ENCODE measurements at places on chromosomes 12 and 14.

- H3K27me3 ChIP-seq, result no peaks in the 10 kb centered on the region
- no peaks in the 10 kb centered on the region for H3K4me1 ChIP-seq
- no peak overlapping the region for H3K4me3 ChIP-seq
- H3K36me3 ChIP-seq, result no peaks in the 10 kb centered on the region
- no peak overlapping the region for H3K27ac ChIP-seq
- no peak for DNase-seq
Measured at GRCh38 chr14:42013559-42013958, 406.9 kb downstream of the LRFN5 start.

- H3K27ac ChIP-seq, result no peak overlapping the region
- DNase-seq, result no peak
- peaks cover 5% of the 10 kb centered on the region for H3K4me1 ChIP-seq
- H3K27me3 ChIP-seq, result no peaks in the 10 kb centered on the region
Measured at GRCh38 chr12:113186666-113187325, 1.3 kb downstream of the RITA1 start.

DNA sequence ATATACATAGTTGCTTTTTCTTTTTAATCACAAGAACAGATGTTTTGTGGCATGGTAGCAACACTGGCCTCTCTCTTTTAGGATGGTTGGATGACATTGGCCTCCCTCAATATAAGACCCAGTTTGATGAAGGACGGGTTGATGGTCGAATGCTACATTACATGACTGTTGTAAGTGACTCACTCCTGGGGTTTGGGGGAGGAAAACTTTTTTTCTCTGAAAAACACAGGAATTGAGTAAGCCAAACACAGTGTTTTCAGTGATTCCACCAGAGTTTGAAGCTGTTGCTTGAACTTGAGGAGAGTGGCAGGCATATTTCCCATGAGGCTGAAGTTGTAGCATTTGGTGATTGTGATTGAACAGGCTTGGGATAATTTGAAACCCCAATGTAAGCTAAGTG lies 13.7 kb upstream of the REP15 start:
- H3K36me3 ChIP-seq, result no peaks in the 10 kb centered on the region
- no peak overlapping the region for H3K27ac ChIP-seq
- no peak overlapping the region for H3K4me3 ChIP-seq
- no peak for DNase-seq

DNA sequence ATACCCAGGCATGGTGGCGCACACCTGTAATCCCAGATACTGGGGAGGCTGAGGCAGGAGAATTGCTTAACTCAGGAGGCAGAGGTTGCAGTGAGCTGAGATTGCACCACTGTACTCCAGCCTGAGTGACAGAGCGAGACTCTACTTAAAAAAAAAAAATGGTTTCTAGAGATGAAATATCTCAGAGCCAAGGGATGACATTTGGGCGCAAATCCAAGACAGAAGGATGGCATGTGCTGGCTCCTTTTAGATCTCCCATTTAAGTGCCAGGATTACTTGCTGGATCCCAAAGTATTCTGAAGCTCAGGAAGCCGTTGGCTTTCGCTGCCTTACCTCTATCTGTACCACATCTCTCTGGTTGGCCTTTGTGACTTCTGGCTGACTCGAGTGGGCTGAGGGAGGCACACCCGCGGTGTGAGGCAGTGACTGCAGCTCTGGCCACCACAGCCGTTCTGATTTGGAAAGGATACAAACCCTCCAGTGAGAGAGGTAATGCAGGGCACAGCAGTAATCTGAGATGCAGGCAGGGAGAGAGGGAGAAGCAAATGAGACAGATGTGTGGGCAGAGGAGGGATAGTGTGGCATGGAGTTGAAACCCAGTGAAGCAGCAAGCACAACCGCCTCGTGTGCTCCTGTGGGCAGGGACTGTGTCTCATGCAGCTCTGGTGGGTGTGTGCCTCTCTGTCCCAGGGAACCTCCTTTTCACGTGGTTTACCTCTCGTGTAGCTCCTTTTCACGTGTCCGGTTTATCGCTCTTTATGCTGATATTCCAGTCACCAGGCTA lies 4.9 kb downstream of the B4GALNT3 start:
- no peak overlapping the region for H3K4me3 ChIP-seq
- no peaks in the 10 kb centered on the region for H3K4me1 ChIP-seq
- DNase-seq, result no peak

GRCh38 chr12:110004598-110004997 lies 5.4 kb downstream of the ANKRD13A start:
- 0 out of 2 replicates have a peak overlapping the region, but pooled peaks have one; percentile 34 for H3K4me3 ChIP-seq
- no peaks in the 10 kb centered on the region for H3K27me3 ChIP-seq
- 0 out of 2 replicates have a peak, but pooled peaks cover 3% of the 10 kb centered on the region for H3K4me1 ChIP-seq
- peak; percentile 21 for DNase-seq

DNA sequence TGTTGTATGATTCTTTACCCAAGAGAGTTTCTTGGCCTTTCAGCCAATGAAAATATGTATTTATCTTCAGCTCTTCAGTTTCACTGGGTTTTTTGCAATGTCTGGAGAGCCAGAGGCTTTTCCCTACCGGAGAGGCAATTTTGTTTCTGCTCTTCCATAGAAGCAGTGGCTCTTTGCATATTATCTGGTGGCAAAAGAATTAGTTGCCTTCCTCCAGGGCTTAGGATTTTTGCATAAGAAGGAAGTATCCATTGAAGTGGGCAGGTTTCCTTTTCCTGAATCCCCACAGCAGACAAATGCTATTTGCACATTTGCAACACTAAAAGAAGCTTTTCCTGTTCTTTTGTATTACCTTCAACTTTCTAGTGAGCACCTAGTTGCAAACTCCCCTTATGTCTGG lies 75.2 kb downstream of the NTS start:
- DNase-seq, result no peak
- H3K4me3 ChIP-seq, result no peak overlapping the region
- H3K27ac ChIP-seq, result no peak overlapping the region
- no peaks in the 10 kb centered on the region for H3K36me3 ChIP-seq
- H3K27me3 ChIP-seq, result no peaks in the 10 kb centered on the region

DNA sequence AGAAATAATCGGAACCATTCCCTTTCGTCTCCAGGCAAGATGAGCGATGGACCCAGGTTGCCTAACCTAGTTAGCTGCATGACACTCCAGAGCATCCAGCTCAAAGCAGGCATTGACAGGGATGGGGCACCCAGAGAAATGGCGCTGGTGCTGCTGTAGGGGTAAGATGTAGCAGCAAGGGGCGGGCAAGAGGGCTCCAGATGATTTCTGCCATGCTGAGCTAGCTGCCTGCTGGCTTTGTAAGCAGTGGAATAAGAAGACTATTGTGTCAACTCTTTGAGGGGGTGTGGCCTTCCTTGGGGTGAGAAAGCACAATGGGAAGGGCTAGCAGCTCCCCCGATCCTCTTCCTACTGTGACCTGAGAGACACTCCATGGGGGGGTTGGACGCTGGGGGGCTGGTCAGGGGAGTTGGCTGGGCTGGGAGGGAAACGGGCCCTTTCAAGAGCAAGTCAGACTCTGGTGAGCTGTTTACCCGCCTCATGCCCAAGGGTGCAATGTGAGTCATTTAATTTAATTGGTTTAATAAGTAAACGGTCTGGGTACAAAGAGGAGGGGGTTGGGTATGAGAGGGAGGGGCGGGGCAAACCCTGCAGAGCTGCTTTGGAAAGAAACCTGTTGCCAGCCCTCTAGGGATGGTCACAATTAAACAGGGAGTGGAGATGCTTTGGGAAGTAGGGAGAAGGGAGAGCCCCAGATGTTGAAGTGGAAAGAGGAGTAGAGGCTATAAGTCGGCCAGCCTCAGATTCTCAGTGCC lies 50.5 kb downstream of the B4GALNT3 start:
- H3K27ac ChIP-seq, result no peak overlapping the region
- no peak overlapping the region for H3K4me3 ChIP-seq
- H3K4me1 ChIP-seq, result no peaks in the 10 kb centered on the region
- H3K36me3 ChIP-seq, result no peaks in the 10 kb centered on the region
- H3K27me3 ChIP-seq, result no peaks in the 10 kb centered on the region
- no peak for DNase-seq

- no peak overlapping the region for H3K27ac ChIP-seq
- no peak for DNase-seq
- H3K4me3 ChIP-seq, result no peak overlapping the region
- no peaks in the 10 kb centered on the region for H3K4me1 ChIP-seq
- no peaks in the 10 kb centered on the region for H3K36me3 ChIP-seq
- no peaks in the 10 kb centered on the region for H3K27me3 ChIP-seq
Measured at GRCh38 chr12:29428633-29429032, 47.7 kb upstream of the ERGIC2 start.

- H3K27ac ChIP-seq, result no peak overlapping the region
- no peak for DNase-seq
- peaks cover 19% of the 10 kb centered on the region for H3K4me1 ChIP-seq
- no peaks in the 10 kb centered on the region for H3K27me3 ChIP-seq
- no peaks in the 10 kb centered on the region for H3K36me3 ChIP-seq
- no peak overlapping the region for H3K4me3 ChIP-seq
Measured at GRCh38 chr12:104668274-104668718, 211.5 kb downstream of the CHST11 start.

GRCh38 chr12:101480849-101481248 lies 5.7 kb downstream of the SPIC start:
- H3K27ac ChIP-seq, result no peak overlapping the region
- no peaks in the 10 kb centered on the region for H3K36me3 ChIP-seq
- no peak for DNase-seq
- H3K27me3 ChIP-seq, result no peaks in the 10 kb centered on the region
- no peaks in the 10 kb centered on the region for H3K4me1 ChIP-seq

GRCh38 chr12:4530982-4531586 lies 7.6 kb upstream of the RAD51AP1 start:
- H3K36me3 ChIP-seq, result 0 out of 2 replicates have a peak, but pooled peaks cover 8% of the 10 kb centered on the region
- no peak overlapping the region for H3K4me3 ChIP-seq
- no peak overlapping the region for H3K27ac ChIP-seq
- no peaks in the 10 kb centered on the region for H3K27me3 ChIP-seq
- no peak for DNase-seq

GRCh38 chr12:1591034-1591433 lies 3.3 kb downstream of the FBXL14 start:
- H3K4me1 ChIP-seq, result peaks cover 40% of the 10 kb centered on the region
- no peak overlapping the region for H3K27ac ChIP-seq
- 0 out of 2 replicates have a peak overlapping the region, but pooled peaks have one; percentile 1 for H3K4me3 ChIP-seq
- peak; percentile 63 for DNase-seq

DNA sequence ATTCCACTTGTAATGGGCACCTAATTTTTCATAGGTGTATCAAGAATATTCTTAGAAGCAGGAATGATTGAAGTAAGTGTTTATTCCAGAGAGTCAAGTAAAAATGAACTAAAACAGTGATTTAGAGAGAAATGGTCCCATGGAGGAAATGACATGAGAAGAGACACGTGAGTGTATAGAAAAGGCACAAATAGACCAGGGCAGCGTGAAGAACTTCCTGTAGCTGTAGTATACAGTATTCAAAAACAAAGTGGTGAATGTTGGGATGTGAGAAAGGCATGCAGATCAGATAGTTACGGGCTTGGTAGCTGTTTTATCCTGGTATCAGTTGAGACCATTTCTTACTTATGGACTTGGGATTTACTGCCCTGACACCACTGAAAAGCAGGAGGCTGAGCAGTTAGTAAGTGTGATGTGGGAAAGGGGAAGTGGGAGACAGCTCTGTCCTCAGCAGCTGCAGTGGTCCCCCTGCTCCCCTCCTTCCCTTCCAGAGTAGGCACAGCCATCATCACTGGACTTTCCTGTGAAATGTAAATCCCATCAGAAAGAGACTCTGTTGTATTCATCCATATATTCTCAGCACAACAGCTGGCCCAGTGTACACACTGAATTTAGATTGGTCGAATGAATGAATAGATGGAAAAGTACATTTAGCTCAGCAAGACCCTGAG lies 16.8 kb upstream of the TESPA1 start:
- no peak overlapping the region for H3K27ac ChIP-seq
- DNase-seq, result no peak
- H3K4me1 ChIP-seq, result peaks cover 12% of the 10 kb centered on the region
- H3K36me3 ChIP-seq, result no peaks in the 10 kb centered on the region
- H3K27me3 ChIP-seq, result no peaks in the 10 kb centered on the region

- H3K36me3 ChIP-seq, result no peaks in the 10 kb centered on the region
- peak overlapping the region; percentile 55 for H3K4me3 ChIP-seq
- peak overlapping the region; percentile 76 for H3K27ac ChIP-seq
Measured at GRCh38 chr12:47755655-47756562, 2.8 kb downstream of the RAPGEF3 start.

- no peak overlapping the region for H3K4me3 ChIP-seq
- no peaks in the 10 kb centered on the region for H3K36me3 ChIP-seq
- no peak for DNase-seq
- H3K27ac ChIP-seq, result no peak overlapping the region
Measured at GRCh38 chr14:72932893-72933292, 6.6 kb downstream of the DCAF4 start.

DNA sequence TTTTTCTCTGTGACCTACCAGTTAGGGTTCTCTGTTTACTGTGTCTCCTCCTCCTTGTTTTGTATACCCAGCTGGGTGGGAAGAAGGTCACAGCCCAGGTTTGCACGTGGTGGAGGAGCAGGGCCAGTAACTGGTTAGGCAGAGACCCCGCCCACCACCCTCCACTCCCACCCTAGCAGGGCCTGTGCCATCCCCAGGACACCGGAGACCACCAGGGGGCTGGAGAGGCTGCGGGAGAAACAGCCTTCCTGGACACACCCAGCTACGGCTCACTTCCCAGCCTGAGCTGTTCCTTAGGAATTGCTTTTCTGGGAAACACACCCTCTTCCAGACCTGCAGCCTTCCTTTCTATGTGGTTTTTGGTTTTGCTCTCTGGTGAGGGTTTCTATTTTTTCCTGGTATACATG lies 21.1 kb downstream of the BDKRB2 start:
- H3K4me3 ChIP-seq, result no peak overlapping the region
- no peak overlapping the region for H3K27ac ChIP-seq
- no peaks in the 10 kb centered on the region for H3K36me3 ChIP-seq

DNA sequence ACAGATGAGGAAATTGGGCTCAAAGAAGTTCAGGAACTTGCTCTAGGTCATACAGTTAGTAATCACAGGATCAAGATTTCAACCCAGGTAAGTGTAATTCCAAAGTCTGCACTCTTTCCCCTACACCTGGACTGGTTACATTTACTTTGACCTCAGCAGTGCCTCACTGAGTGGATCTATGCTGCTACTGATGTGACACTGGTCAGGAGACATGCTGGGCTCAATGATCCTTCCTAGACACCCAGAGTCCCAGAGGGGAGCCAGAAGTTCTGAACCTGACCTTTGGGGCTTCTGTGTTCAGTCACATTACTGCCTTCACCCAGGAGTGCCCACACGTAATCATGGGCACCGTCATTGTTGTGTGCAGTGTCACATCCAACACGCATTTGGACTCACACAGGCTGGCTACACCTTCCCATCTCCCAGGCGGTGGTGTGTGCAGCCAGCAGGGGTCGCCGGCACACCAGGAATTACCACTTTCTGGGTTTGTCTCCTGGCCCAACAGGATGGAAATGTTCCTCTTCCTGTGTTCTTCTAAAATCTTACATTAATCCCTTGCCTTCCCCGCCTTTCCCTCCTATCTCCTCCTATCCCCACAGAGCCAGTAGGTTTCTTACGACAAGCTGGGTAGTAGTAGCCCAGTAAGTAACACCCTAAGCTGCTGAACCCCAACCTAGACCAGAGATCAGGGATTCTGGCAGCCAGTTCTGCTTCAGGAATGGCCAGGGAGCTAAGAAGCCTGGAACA lies 25.6 kb downstream of the CALCOCO1 start:
- no peak overlapping the region for H3K4me3 ChIP-seq
- DNase-seq, result peak; percentile 49
- no peaks in the 10 kb centered on the region for H3K4me1 ChIP-seq
- H3K27me3 ChIP-seq, result peaks cover 74% of the 10 kb centered on the region

- H3K4me1 ChIP-seq, result peaks cover 15% of the 10 kb centered on the region
- H3K27me3 ChIP-seq, result no peaks in the 10 kb centered on the region
- no peak overlapping the region for H3K27ac ChIP-seq
- no peak for DNase-seq
- H3K4me3 ChIP-seq, result no peak overlapping the region
Measured at GRCh38 chr12:104493496-104493895, 36.7 kb downstream of the CHST11 start.
